ENCODE measurements at places on chromosomes 6 and 20. TPM values are rescaled to one million over a fixed set of nuclear protein-coding genes. Genes with fewer than 3 reads are reported as not detected.

GRCh38 chr6:37788259-37788658, 31.3 kb upstream of the ZFAND3 start:
- DNase-seq, result no peak
- H3K36me3 ChIP-seq, result no peaks in the 10 kb centered on the region
- H3K4me3 ChIP-seq, result no peak overlapping the region
- peaks cover 19% of the 10 kb centered on the region for H3K4me1 ChIP-seq
- H3K27me3 ChIP-seq, result peaks cover 27% of the 10 kb centered on the region

TFAP2C gene
- not detected for total RNA-seq

DNA sequence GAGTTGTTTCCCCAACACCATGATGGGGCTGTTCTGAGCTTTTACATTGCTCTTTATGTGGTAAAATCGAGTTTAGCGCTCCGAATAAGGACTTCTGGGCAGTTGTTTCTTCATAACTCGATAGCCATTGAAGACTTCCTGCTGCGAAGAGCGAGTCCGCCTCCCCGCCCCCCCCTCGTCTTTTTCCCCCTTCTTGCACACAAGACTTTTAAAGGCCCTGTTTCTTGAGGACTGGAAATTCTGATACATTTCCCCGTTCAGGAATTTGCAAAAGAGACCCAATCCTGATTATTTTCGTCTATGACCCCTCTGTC, 1.5 kb upstream of the CITED2 start:
- H3K27me3 ChIP-seq, result no peaks in the 10 kb centered on the region
- H3K4me1 ChIP-seq, result peaks cover 53% of the 10 kb centered on the region
- H3K27ac ChIP-seq, result peak overlapping the region; percentile 94

GRCh38 chr6:13457577-13457976, 29.8 kb downstream of the GFOD1 start:
- peak overlapping the region; percentile 62 for H3K27ac ChIP-seq
- H3K36me3 ChIP-seq, result no peaks in the 10 kb centered on the region
- no peak for DNase-seq

DNA sequence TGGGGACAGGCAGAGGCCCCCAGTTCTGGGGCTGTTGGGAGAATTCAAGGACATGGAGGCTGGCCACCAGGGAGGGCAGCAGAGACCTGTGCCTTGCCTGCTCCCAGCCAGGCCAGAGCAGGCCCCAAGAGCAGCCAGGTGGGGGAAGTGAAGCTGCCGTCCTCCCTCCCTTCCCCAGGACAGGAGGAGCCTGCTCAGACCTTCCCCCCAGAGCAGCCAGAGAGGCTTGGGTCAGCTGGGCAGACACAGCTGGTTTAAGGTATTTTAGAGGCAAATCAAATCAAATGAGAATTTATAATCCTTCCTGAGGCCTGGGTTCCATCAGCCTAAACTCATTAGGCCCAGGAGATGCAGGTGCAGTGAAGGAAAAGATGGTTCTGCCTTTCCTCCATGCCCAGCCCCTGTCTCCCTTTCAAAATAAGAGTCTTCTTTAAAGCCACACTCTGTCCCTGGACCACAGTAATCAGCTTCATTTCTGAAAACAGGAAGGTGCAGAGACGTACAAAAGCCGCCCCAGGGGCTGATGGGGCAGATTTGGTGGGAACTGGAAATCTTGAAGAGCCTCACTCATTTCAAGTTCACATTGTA, 21.7 kb downstream of the BMP7 start:
- no peak overlapping the region for H3K27ac ChIP-seq
- H3K36me3 ChIP-seq, result peaks cover 7% of the 10 kb centered on the region
- H3K4me1 ChIP-seq, result peaks cover 7% of the 10 kb centered on the region
- peak; percentile 40 for DNase-seq
- H3K27me3 ChIP-seq, result peaks cover 6% of the 10 kb centered on the region

TPD52L1 gene
- total RNA-seq, result not detected

DNA sequence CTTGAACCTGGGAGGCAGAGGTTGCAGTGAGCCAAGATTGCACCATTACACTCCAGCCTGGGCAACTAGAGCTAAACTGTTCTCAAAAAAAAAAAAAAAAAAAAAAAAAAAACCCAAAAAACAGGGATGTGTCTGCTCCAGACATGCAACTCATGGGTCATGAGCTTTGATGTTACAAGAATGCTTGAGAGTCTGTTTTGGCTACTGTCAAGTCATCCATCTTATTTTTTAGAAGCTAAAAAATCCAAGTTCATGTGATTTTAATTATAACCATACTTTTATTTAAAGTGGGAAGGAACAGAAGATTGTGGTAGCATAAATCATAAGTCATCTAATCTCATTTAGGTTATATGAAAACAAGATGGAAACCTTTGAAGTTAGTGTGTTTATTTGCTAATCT, 120.6 kb downstream of the PDE7B start:
- no peaks in the 10 kb centered on the region for H3K36me3 ChIP-seq
- H3K4me1 ChIP-seq, result no peaks in the 10 kb centered on the region
- H3K27ac ChIP-seq, result no peak overlapping the region
- no peak for DNase-seq

GNAS-AS1 gene
- total RNA-seq, result 4.7 TPM

RSPO3 gene
- not detected for total RNA-seq

- peaks cover 24% of the 10 kb centered on the region for H3K4me1 ChIP-seq
- peak overlapping the region; percentile 76 for H3K4me3 ChIP-seq
- H3K27ac ChIP-seq, result peak overlapping the region; percentile 86
These were observed 25.5 kb upstream of the ASXL1 start for GRCh38 chr20:32332614-32333013.
